KG1 (cell line): ENCODE measurements at places on chromosomes 12 and 14.

DNA sequence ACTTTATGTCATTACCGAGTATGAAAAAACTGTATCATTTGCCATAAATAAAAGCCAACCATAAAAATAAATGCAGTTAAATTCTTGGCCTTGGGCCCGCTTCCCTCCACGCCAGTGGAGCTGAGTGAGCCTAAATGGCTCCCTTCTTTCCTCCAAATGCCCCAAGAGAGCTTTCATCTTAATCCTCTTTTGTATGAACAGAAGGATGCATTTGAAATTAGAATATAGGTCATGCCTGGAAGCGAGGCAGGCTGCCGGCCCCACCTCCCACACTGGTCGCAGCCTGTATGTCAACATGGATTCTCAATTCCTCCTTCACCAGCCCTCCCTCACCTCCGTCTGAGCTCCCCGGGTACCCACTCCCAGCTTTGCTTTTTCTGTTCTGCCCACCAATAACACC is 245.7 kb downstream of the SLC15A4 start:
- DNase-seq, result no peak

GRCh38 chr12:507391-507796 is 47.7 kb downstream of the B4GALNT3 start:
- DNase-seq, result no peak

- DNase-seq, result no peak
Measured at GRCh38 chr12:18242380-18243089, 18.8 kb upstream of the PIK3C2G start.

DNA sequence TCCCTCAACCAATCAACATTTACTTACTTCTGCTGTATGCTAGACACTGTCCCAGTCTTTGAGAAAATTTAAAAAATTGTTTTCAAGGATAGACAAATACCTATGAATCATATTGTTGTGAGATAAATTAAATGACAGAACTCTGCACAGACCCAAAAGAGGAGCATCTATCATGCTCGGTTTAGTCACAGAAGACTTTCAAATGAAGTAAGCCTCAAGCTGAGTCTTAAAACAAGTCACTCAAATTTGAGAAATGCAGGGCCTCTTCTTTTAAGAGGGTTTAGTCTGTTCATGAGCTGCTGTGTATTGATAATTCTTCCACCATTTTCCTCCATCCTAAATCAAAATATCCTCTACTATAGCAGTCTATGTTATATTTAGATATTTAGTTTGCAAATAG is 24.4 kb upstream of the COCH start:
- DNase-seq, result no peak

DNA sequence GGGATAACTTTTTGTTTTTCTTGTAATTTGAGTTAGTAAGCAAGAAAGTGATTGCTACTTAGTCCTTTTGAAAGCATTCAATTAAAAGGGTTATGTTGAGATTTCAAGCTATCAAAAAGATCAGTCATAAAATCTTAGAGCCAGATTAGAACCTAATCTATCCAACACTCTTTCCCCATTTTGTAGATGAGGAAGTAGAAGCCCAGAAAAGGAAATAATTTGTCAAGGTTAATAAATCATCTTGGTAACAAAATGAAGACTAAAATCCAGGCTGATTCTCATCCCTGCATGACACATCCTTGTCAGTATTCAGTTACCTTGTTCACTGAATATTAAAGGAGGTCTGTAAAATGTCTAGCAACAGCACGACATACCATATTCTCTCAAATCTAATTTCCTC is 26.5 kb downstream of the PPP1R13B start:
- no peak for DNase-seq

- DNase-seq, result no peak
Measured at GRCh38 chr12:109246221-109246620, 62.9 kb downstream of the FOXN4 start.
